ENCODE measurements at places on chromosomes 4 and X.

DNA sequence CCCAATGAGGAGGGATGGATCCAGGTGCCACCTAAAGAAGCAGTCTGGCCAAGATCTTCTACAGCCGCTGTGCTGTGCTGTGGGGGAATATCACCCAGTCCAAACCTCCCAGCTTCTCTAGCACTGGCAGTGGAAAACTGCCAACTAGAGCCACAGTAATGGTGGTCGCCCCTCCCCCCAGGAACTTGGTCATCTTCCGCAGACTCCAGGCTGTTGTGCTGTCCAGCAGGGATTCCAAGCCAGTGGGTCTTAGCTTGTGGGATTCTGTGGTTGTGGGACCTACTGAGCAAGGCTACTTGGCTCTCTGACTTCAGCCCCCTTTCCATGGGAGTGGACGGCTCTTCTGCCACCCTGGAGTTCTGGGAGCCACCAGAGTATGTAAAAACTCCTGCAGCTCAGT is 18.2 kb downstream of the GPRASP1 start:
- no peak for DNase-seq

DNA sequence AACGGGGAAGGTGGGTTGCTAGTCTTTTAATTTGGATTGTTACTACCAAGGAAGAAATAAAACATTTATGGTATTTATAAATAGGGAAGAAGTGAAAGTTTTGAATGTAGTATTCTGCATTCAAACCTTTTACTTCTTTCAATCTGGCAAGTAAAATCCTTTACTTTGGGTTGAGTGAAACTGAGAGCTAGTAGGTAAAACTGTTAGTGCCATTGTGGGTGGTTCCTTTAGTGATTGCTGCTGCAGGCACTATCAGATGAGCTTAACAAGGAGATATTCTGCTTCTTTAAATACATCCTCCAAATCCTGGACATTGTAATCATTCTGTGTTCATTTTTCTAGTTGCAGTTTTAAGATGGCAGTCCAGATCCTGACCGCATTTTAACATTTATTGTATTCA is 650.9 kb upstream of the PCDH10 start:
- no peak for DNase-seq

GRCh38 chr4:153776601-153777000 is 12.3 kb downstream of the SFRP2 start:
- DNase-seq: no peak

DNA sequence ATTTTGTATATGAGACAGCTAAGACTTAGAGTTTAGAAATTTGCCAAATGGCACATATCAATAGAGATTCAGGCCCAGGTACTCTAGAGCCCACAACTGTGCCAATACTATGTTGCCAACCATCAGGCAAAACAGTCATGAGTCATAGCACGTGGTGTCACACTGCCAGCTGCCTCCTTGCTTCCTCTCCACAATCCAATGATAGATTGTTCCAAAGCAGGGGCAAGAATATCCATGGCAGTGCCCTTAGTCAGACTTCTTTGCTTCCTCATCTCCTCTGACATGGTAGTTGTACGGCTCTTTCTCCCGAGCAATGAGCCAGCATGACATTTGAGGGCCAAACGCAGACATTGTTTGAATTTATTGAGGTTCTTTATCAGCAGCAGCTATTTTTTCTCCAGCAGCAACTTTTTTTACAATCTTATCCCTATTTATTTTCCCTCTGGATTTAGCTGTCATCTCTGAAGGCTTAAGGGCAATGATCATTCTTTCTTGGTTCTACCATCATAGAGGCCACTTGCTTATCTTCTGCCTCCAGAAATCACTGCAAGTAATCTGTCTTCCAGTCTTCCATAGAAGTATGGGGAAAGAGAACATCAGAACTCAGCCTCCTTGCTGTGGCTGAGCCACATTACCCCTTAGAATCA is 169.7 kb downstream of the COL4A6 start:
- no peak for DNase-seq

- no peak for DNase-seq
These were observed 264.3 kb downstream of the TECRL start for GRCh38 chr4:64144994-64145393.

DNA sequence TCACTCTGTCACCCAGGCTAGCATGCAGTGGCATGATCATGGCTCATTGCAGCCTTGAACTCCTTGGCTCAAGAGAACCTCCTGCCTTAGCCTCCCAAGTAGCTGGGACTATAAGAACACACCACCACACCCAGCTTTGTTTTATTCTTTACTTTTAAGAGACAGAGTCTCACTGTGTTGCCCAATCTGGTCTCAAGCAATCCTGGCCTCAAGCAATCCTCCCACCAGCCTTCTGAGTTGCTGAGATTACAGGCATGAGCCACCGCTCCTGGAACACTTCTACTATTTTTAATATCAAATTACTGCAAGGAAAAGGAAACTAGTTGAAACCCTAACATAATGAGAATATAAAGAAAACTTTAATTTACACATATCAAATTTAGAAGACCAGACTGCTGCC is 85.4 kb downstream of the FAM13A start:
- no peak for DNase-seq

- no peak for DNase-seq
These were observed 340.8 kb upstream of the KLF3 start for GRCh38 chr4:38323141-38323641.

GRCh38 chr4:9952415-9952950 is 68.8 kb downstream of the SLC2A9 start:
- DNase-seq: no peak

GRCh38 chrX:69221239-69222102 is 56.2 kb upstream of the PJA1 start:
- no peak for DNase-seq
